ENCODE measurements at places on chromosomes 7 and 10.

DNA sequence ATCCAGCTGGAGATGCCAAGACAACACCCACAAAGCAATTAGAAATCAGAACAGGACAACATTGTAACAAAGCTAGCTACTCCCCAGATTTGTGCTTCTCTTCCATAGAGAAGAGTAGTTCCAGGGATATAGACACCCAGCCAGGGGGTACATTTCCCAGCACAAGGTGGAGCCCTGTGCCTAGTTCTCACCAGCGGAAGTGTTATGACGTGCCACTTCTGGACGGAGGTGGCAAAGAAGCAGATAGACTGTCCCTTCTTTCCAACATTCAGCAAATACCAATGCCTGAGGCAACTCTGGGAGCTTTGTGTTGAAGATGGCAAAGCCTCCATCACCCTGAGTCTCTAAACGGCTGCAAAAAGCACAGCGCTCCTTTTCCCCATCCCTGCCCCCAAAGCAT, 23.4 kb upstream of the GSAP start:
- no peak for DNase-seq

- DNase-seq = no peak
Measured at GRCh38 chr10:29386342-29386999, 97.6 kb downstream of the LYZL1 start.

DNA sequence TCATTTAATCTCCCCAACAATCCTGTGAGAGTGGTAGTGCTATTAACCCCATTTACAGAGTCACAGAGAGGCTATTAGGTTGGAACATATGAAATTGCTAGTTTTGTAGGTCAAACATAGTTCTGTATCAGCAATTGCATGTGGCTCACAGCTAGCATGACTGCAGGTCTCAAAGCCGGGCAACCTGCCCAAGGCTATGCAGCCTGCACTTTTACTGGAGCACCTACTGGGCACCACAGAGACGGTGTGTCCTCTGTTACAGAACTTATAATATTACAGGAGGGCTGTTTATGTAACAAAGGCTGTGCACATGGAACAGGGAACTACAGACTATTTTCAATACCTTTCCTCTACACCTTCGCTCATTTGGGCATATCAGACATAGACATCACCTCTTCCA, 355.8 kb downstream of the RPS24 start:
- no peak for DNase-seq

DNA sequence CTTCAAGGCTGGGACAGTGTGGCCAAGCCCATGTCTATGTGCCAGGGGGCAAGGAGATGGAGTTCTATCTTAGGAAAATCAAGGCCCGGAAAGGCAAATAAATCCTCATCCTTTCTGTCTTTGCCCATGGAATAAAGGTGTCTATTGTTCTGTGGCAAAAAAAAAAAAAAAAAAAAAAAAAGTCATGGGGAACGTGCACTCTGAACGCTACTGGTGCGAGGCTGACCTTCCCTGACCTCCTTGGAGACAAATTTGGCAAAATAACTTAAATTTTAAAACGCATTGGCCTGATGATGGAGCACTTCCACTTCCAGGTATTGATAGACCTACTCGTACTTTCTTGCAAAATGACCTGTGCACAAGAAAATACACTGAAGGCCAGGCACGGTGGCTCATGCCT, 12.2 kb upstream of the BAG3 start:
- no peak for DNase-seq

GRCh38 chr7:35019179-35019729, 18.0 kb downstream of the DPY19L1 start:
- DNase-seq = no peak

DNA sequence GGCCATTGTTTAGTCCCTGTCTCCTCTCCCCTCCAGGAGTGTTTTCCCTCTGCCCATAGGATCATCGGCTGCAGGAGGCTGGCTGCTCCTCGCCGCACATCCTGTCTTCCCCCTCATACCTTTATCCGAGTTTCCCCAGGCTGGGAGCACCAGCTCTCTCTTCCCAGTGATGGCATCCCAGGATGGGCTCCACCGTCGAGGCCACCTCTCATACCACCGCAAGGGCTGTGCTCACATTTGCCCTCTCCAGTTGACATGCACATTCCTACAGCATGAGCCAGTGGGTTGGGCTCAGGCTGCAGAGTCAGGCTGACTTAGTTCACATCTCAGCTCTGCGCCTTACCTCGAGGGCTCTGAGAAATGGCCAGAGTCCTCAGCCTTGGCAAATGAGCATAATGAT, 12.1 kb downstream of the HKDC1 start:
- no peak for DNase-seq

GRCh38 chr7:36283181-36283580, 106.5 kb upstream of the ANLN start:
- no peak for DNase-seq

GRCh38 chr7:106561666-106562411, 99.1 kb downstream of the CCDC71L start:
- DNase-seq = no peak

Data from CD8-positive, alpha-beta memory T cell (primary cell).